ENCODE measurements at places on chromosomes 13 and 19. TPM values are rescaled to one million over a fixed set of nuclear protein-coding genes. Genes with fewer than 3 reads are reported as not detected.

GRCh38 chr13:53064731-53065130 lies 36.1 kb downstream of the OLFM4 start:
- no peak for DNase-seq
- no peak overlapping the region for H3K27ac ChIP-seq
- H3K4me1 ChIP-seq: no peaks in the 10 kb centered on the region
- H3K4me3 ChIP-seq: no peak overlapping the region
- H3K36me3 ChIP-seq: no peaks in the 10 kb centered on the region
- no peaks in the 10 kb centered on the region for H3K27me3 ChIP-seq

DNA sequence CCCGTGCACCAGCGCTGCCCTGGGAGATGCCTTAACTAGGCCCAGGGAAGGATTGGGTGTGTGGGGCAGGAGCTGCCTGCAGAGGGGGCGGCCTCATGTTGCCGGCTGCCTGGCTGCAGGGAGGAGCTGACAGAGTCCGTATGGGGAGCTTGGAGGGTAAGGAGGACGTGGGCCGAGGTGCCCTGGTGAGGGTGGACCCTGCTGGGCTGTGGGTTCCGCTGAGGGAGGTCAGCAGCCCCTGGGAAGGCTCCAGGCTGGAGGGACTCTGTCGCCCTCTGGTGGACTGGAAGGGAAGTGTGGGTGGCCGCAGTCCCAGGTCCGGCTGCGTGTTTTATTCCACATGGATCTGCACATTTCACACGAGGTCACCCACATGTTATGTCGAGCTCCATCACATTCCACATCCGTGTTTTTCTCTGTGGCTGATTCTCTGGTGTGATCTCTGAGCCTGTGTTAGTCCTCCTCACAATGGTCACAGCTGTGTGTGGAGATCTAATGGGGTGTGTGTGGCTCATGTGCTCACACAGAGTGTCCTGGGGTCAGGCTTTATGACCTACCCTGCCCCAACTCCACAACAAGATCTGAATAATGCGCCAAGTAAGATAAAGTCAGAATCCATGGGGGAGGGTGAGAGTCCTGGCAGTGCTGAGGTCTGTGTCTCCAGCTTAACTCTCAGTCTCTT lies 1.8 kb upstream of the CEACAM8 start:
- H3K4me3 ChIP-seq: no peak overlapping the region
- peak; percentile 64 for DNase-seq
- H3K27ac ChIP-seq: no peak overlapping the region
- H3K4me1 ChIP-seq: no peaks in the 10 kb centered on the region
- H3K36me3 ChIP-seq: no peaks in the 10 kb centered on the region

Gene OLFM4
- not detected for total RNA-seq

GRCh38 chr19:3398114-3398899 lies 31.9 kb downstream of the NFIC start:
- H3K36me3 ChIP-seq: peaks cover 9% of the 10 kb centered on the region
- peaks cover 64% of the 10 kb centered on the region for H3K4me1 ChIP-seq
- peak overlapping the region; percentile 34 for H3K4me3 ChIP-seq
- no peaks in the 10 kb centered on the region for H3K27me3 ChIP-seq
- H3K27ac ChIP-seq: peak overlapping the region; percentile 99
- peak; percentile 70 for DNase-seq

DNA sequence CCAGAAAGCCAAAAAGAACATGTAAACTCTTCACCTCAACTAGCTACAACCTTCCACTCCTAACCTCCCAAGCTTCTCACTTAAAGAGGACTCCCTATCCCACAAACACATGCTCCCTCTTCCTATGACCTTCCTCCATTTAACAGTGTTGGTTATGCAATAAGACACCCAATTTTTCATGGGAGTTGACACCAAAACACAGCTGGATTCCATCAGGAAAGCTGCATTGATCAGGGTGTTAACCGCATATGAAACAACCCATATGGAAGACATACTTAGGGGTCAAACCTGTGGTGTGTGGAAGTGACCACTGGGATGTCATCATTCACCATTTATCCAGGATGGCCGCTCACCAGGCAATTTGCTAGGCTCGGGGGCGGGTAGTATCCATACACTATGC lies 21.9 kb downstream of the ZNF473 start:
- no peaks in the 10 kb centered on the region for H3K4me1 ChIP-seq
- H3K4me3 ChIP-seq: no peak overlapping the region
- no peak for DNase-seq
- H3K36me3 ChIP-seq: peaks cover 16% of the 10 kb centered on the region
- H3K27me3 ChIP-seq: no peaks in the 10 kb centered on the region

Gene KLF1
- total RNA-seq: 1.7 TPM
